ENCODE measurements at places on chromosomes 7 and 10. TPM values are rescaled to one million over a fixed set of nuclear protein-coding genes. Genes with fewer than 3 reads are reported as not detected.

DNA sequence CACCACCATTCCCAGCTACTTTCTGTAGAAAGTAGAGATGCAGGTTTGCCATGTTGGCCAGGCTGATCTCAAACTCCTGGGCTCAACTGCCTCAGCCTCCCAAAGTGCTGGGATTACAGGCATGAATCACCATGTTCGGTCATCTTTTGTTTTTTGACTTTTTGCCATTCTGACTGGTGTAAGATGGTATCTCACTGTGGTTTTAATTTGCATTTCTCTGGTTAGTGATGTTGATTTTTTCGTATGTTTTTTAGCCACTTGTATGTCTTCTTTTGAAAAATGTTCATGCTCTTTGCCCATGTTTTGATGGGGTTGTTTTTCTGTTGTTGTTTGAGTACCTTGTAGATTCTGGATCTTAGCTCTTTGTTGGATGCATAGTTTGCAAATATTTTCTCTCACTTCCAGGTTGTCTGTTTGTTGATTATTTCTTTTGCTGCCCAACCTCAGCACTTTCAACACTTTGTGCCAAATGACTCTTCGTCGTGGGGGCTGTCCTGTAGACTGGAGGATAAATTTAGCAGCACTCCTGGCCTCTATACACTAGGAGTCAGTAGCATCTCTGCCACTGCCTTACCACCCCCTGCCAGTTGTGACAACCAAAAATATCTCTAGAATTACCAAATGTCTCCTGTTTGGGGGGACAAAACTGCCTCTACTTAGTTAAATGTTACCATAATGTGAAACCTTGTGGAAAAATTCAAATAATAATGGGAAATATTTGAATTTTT is 6.5 kb upstream of the CPED1 start:
- DNase-seq = no peak

- DNase-seq = no peak
These were observed 170.6 kb upstream of the IMMP2L start for GRCh38 chr7:111732923-111733322.

Gene HOXA9
- total RNA-seq = 104 TPM

- no peak for DNase-seq
These were observed 253.3 kb upstream of the BMPER start for GRCh38 chr7:33651998-33652515.

Gene VSIR
- total RNA-seq = 8.6 TPM

Gene HKDC1
- 42.0 TPM for total RNA-seq

DNA sequence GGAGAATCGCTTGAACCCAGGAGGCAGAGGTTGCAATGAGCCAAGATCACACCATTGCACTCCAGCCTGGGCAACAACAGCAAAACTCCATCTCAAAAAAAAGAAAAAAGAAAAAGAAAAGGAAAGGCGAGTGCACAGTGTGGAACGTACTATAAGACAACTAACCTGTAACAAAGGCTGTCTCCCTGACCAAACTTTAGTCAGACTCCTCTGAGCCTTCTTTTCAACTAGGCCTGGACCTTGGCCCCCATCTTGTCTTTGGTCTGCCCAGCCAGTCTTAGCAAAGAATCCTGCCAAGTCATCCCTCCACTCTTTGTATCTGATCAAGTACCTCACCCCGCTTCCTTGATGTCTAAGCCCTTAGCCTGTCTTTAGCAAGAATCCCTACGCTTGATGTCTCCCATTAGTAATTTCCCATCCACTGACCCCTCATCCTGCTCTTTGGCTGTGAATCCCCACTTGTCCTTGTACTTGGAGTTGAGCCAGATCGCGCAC is 68.9 kb upstream of the KDM7A start:
- no peak for DNase-seq

Gene STEAP1
- 3.4 TPM for total RNA-seq

Gene AKR1C1
- total RNA-seq = 1.6 TPM

DNA sequence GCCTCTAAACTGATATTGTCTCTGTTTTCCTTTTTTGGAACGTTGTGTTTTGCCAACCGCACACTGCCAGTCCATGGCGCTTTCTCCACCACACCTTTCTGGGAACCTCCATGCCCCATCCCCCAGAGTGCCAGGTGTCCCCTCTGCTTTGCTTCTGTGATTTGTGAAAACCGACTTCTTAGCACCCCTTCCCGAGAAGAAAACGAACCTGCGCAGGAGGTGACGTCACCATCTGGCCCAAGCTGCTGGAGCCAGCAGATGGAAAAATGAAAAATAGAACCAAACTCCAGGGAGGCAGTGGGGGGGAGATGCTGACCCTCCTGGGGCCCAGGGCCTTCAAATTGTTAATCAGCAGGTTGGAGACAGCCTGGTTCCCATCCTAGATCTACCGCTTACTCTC is 103.8 kb downstream of the HTR5A start:
- no peak for DNase-seq

Gene KBTBD2
- 21.0 TPM for total RNA-seq

- DNase-seq = no peak
These were observed 13.0 kb downstream of the CD36 start for GRCh38 chr7:80651471-80651870.

DNA sequence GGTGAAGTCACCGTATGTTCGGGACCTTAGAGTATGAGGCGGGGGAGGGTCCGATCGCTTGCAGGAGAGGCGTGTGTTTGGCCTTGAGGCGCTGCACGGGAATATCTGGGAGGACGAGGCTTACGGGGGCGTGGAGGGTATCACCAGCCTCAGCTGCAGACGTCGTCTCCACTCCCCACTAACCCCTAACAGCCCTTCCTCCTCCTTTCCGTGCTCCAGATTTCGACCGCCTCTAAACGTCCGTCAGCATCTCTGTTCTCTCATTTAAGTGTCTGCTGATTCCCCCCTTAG is 23.5 kb upstream of the ZNF12 start:
- DNase-seq = no peak
